NCI-H460 (cell line): ENCODE measurements at places on chromosomes 2 and 18. TPM values are rescaled to one million over a fixed set of nuclear protein-coding genes. Genes with fewer than 3 reads are reported as not detected.

Gene CERKL
- not detected in 2 replicates for total RNA-seq

Gene DNPEP
- total RNA-seq: 50.8 and 55.2 TPM in 2 replicates

GRCh38 chr2:162972383-162972782, 133.8 kb upstream of the KCNH7 start:
- no peak for DNase-seq

DNA sequence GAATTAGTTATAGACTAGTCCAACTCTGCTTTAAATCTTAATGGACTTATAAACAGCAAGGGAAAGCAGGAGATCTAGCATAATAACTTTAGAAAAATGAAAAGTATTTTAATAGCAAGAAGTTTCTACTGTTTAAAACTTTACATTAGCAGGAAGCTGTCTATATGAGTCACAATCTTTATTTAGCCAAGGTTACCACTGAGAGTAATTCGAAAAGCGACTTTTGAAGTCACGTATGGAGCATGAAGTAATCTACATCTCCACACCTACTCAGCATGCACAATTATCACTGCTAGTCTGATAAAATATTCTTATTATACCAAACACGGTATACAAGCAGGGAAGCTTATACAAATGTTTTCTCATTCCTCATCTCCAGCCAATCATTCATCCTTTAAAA, 515.4 kb upstream of the SOX11 start:
- no peak for DNase-seq

GRCh38 chr2:160472839-160473251, 20.8 kb downstream of the RBMS1 start:
- no peak for DNase-seq

DNA sequence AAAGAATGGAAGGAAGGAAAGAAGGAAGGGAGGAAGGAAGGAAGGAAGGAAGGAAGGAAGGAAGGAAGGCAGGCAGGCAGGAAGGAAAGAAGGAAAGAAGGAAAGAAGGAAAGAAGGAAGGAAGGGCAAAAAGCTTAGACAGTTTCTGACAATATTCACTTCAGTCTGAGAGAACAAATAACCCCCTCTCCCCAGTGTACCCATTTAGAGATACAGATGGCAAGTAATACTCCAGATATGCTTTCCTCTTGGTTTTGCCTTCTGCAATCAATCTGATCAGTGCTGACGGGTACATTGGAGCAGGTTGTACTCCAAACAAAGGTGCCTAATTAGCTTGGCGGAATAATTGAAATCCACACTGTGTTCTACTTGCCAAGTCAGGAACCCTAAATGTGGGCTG, 534.6 kb upstream of the TMEFF2 start:
- no peak for DNase-seq

- no peak for DNase-seq
Observed at GRCh38 chr2:66122516-66122915, 312.4 kb upstream of the MEIS1 start.

DNA sequence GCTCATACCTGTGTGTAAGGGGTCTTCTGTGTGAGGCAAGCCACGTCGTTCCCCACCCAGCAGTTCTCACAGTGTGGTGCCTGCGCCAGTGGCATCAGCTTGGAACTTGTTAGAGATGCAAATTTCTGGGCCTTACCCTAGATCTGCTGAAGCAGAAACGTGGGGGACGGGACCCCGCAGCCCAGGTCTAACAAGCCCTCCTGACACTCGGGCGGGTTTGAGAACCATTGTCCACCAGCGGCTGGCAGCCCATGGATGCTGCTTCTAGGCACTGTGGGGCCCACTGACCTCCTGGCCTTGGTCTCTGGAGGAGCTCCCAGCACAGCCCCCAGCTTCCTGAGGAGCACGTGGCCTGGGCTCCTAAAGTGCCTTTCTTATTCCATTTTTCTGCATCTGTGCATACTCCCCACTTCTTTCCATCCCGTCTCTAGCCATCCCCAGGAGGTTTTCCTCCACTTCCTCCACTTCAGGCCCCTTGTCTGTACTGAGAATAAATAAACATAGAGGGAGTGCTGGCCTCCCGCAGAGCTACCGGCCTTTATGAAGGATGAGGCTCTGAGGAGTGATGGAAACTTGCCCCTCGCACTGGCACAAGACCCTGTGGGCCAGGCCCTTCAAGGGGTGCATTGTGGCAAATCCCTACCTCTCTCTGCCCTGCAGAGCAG, 94.3 kb downstream of the GALR1 start:
- no peak for DNase-seq
